Activated T-helper 9 cell treated with anti-CD3 and anti-CD28 coated beads, Interleukin-2, amount 50 U/mL, for 16 hours (primary cell): ENCODE measurements at places on chromosomes 6 and 20.

GRCh38 chr6:52312461-52312860, 27.9 kb upstream of the MCM3 start:
- no peak for DNase-seq

GRCh38 chr20:34637245-34638038, 39.5 kb downstream of the PIGU start:
- DNase-seq: no peak

DNA sequence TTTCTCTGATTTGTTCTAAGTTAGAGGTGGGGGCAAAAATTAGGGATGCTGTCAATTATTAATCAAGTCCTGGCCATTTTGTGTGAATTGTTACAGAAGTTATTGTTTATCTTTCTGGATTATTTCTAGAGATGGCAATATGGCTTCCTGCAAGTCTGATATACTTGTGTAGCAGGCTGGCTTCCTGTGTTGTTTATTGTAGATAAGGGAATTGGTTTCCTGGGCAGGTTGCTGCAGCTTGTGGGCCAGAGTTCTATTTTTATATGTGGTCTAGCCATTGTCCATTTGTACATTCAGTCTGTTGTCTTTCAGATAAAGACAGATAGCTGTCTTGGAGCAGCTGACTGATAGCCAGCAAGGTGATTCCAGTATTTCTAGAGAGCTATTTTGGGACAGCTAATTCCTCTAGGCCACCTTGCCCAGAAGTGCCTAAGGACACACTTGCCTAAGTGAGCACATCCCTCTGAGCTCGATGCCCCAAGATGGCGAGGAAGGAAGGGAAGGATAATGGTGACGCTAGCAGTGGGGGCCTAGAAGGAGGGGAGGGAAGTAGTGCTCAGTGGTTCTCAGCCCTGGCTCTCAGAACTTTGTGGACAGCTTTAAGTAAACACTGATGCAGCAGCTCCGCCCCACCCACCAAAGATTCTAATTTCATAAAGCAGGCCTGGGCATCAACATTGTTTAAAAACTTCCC, 25.5 kb downstream of the DDO start:
- no peak for DNase-seq

DNA sequence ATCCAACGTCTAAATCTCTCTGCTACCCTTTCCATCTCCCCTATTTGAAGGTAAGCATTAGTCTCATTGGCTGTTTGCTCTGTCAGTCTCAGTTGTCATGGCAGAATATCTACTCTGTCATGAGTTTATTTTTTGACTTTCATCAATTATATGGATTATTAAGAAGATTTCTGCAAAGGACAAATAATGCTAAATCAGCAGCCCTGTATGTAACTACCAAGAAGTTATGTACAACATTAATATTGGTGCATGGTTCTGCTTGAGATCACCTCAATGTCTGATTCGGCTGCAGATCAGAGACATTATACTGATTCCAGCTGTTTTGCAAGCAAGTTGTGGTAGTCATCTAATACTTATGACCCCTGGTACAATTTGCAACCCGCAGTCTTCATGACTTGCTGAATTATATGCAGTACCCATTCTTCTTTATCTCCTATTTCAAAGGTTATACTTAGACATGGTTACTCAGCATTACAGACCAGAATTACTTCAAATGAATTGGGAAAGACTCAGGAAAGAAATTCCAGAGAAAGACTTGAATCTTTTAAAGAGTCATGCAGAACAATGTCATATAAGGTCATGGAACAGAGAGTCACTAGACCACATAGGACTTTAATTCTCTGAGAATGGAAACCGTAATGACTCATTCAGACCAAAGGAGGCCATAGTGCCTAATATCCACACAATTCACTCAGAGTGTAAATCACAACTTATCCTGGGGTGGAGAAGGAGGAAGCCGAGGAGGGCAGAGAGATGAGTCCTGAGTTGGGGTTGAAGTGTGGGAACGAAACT, 201.4 kb downstream of the IBTK start:
- no peak for DNase-seq

DNA sequence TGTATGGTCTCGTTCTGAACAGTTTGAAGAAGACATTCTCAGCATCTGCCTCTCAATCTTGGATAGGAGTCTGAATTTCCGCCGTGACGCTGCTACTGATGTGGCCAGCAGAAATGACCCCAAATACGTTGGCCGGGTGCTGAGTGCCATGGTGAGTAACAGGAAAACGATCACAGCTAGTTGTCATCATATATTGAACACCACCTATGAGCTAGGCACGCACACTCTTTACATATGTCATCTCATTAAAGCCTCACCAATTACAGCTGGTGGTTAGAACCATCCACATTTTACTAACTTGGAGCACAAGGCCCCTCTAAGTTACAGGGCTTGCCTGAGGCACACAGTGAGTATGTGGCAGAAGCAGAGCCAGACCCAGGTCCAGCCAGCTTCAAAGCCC, 17.1 kb downstream of the TGM3 start:
- DNase-seq: no peak

DNA sequence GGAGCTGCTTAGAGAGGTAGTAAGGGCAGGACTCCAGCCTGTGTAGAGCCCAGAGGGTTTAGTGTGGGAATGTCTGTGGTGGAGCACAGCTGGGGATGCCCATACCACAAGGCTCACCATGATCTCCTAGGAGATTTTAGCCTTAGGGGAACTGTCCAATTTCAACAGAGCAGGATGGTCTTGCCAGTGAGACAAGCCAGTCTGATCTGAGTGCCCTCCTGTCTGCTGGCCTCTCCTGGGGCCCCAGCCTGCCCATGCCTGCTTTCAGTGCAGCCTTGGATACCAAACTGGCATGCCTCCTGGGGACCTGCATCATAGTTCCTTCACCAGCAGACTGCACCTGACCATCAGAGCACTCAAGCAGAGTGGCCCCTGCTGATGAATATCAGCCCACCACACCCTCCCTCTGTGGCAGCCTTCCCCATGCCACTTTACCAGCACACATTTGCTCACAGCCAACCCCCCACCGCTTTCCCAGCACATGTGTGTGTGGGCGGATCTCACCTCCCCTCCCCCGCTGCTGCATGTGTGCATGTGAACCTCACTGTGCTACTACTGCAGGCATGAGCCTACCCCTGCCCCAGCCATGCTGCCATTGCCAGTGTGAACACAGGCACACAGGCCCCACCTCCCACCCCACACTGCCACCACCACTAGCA, 7.9 kb upstream of the TREM1 start:
- no peak for DNase-seq
